ENCODE measurements at places on chromosomes 1 and 21.

DNA sequence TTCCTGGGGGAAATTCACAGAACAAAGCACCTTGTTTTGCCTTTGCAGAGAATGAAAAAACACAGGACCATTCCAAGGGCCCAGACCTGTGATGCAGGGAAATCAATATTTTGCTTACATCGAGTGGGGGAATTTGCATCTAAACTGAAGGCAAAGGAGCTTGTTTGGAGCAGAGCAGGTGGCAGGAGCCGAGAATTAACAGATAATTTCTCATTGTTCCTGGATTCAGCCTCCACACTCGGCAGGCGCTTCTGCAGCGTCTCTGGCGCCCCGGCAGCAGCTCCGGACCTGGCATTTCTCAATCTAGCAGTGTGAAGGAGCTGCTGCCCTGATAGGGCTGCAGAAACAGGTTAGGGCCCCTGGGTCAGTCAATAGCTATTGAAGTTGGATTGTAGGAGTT lies 2.0 kb upstream of the SYT6 start:
- DNase-seq: no peak

- DNase-seq: peak; percentile 50
Measured at GRCh38 chr1:12184008-12184681, 17.4 kb downstream of the TNFRSF1B start.

DNA sequence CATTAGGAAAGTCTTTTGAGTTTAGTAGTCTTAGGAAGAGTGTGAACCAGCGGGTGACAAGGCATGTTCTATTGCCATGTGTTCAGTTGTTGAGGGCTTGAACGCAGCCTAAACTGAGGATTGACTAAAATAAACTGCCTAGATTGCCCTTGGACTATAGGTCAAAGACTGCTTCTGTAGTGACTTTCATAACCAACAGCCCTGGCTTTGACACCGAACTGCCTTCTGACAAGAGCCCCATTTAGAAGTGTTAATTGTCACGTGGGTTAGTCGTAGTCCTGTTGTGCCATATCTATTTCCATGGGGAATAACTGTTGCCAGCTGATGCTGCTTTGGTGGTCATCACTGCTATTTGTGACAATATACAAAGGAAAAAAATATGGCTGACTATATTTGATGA lies 90.4 kb downstream of the TGFB2 start:
- DNase-seq: no peak

DNA sequence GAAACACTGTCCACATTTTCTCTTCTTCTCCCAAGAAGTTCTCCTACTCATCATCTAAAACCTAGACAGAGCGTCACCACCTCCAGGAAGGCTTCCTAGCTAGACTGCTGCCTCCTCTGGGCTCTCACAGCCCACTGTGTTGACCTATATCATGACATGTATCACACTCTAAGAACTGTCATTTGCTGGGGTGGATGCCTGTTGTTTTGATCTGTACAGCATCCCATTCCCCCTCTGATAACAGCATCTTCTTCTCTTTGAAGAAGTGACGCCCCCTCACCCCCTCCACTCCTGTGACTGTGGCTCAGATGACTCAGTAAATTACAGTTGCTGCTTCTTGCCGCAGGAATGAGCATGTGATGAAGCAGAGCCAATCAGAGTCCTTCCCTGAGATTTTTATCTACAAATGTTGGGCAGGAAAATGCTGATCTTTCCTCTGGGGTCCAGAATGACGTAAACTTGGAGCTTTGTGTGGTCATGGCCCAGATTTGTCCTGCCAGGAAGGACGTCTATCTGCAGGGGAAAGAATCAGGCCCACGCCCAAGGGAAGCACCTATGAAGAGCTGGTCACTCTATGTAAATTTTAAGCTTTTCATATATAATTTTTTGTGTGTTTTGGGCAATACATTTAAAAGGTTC lies 28.0 kb upstream of the FOXO6 start:
- no peak for DNase-seq

- no peak for DNase-seq
Measured at GRCh38 chr1:32052887-32053286, 19.9 kb upstream of the TMEM39B start.

- no peak for DNase-seq
Measured at GRCh38 chr1:64004451-64005025, 198.9 kb upstream of the UBE2U start.

GRCh38 chr1:94806441-94806871 lies 13.7 kb upstream of the SLC44A3 start:
- DNase-seq: no peak

DNA sequence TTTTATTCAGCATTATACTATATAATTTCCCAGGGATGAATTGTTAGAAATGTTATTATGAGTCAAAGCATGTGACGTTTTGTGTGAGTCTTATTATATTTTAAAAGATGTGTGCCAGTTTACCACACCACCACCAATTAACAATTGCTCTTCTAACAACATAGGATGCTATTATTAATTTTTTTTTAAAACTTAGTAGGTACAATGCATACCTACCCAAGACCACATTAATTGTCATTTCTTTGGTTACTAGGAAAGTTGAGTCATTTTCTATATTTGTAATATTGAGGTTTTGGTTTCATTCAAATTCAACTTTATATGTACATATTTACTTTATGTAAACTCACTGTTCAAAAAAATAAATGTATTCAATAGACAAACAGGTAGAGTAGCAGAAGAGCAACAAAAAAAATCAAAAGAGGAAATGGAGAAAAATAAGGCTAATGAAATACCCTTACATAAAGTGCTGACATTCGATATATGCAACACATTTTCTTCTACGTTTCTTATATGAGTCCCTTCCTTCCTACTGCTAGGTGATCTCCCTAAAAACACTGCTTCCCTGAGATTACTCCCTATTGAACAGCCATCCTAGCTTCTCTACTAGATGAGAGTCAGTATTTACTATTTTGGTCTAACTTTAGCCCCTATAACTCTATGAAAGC lies 9.6 kb downstream of the GCLM start:
- no peak for DNase-seq

DNA sequence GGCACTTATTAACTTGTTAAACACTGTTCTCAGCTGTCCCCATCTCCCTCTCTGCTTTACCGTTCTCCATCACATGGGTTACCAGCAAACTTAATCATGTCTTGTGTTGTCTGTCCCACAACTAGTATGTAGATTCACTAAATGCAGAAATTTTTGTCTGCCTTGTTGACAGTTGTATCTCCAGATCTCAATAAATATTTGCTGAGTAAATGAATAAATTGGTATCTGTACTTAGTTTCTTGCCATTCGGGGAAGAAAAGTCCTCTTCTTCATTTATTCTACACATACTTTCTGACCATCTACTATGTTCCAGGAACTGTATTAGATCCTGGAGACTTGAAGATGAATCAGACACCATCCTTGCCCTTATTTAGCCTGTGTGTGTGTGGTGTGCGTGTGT lies 97.9 kb downstream of the KCND3 start:
- no peak for DNase-seq

DNA sequence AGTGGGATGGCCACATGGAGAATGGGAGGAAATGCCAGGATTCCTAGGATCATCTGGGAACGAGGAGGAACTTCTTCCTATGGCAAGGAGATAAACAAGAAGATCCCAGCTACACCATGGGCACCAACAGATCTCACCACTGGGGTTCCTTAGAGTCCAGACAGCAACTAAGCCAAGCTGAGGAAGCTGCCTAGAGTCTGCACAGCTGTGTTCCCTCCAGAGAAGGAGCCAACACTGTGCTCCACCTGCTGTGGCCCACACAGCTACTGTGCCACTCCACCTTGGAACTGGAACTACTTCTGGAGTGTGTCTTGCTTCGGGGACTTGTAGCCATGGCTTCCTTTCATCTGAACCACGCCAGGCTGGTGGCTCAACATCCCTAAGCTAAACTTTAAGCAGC lies 6.0 kb downstream of the IFNAR1 start:
- no peak for DNase-seq
